ENCODE measurements at places on chromosomes 3 and 15. TPM values are rescaled to one million over a fixed set of nuclear protein-coding genes. Genes with fewer than 3 reads are reported as not detected.
A peak's percentile ranks its signal among the peaks of the same experiment; 100 is the strongest.

GRCh38 chr3:62876064-62876463 lies 848 bp upstream of the CADPS start:
- no peak for DNase-seq
- H3K27ac ChIP-seq: no peak overlapping the region
- H3K4me3 ChIP-seq: no peak overlapping the region
- no peaks in the 10 kb centered on the region for H3K36me3 ChIP-seq
- H3K27me3 ChIP-seq: peaks cover 46% of the 10 kb centered on the region

DNA sequence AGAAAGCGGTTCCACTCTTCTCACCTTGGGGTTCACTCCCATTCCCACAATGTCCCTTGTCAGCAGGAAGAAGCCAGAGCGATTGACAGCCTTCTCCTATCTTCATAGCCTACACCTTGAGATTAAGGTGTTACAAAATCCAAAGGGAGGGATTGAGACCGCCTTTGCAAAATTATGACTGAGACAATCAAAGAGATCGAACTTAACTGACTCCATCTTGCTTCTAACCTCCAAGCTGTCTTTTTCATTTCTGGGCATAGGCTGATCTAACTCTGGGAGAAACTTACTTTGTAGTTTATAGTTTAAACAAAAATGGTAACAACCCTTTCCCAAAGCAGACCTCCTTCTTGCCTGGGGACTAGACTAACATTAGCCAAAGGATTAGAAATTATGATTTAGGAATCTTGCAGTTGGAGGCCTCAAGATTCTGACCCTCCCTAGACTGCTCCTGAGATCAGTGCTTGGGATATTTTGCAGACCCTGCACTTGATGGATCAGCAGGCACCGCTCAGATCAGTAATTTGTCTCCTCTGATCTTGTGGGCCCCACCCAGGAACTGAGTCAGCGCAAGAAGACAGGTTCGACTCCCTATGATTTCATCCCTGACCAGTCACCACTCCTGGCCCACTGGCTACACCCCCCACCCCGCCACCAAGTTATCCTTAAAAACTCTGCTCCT lies 40.0 kb downstream of the PAQR5 start:
- H3K36me3 ChIP-seq: no peaks in the 10 kb centered on the region
- DNase-seq: no peak
- no peaks in the 10 kb centered on the region for H3K27me3 ChIP-seq
- H3K27ac ChIP-seq: no peak overlapping the region
- H3K4me3 ChIP-seq: no peak overlapping the region

AMIGO3 gene
- polyA plus RNA-seq: 0.76 TPM

- H3K36me3 ChIP-seq: no peaks in the 10 kb centered on the region
- no peak overlapping the region for H3K27ac ChIP-seq
- no peaks in the 10 kb centered on the region for H3K4me1 ChIP-seq
- no peak for DNase-seq
These were observed 571.0 kb downstream of the FGF12 start for GRCh38 chr3:192156382-192156781.

DNA sequence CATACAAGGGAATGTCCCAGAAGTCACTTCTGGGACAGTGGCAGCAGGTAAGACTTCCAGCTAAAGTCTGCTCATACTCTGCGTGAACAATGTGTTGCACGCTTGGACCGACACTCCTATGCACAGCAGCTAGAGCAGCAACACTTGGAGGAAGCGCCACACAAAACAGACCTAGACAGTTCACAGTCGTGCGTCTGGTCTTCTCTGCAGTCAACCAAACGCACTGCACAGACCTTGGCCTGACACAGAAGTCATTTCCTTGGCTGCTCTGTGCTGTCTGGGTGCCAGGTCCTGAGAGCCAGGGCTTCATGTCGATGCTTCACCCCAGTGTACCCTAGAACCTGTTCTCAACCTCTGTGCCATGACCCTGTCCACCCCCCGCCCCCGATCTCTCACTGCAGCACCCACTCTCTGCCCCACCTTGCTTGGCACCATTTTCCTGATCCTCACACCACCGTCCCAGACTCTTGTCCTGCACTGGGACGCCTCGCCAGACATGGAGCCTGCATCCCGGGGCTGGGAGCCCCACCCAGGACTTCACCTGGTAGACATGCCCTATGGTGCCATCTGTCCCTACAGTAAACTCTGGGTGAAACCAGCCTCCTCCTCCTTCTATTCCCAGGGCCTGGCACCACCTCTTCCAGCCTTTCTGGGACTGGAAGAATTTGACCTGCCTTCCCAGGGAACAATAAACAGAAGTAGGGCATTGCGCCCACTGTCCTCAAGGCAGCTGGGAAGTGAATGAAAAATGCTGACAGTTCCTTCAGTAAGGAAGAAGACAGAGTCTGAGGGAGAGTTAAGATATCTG lies 3.1 kb downstream of the ATP10A start:
- H3K27ac ChIP-seq: no peak overlapping the region
- no peak for DNase-seq
- H3K4me1 ChIP-seq: peaks cover 20% of the 10 kb centered on the region
- peak overlapping the region; percentile 76 for H3K4me3 ChIP-seq
- peaks cover 6% of the 10 kb centered on the region for H3K27me3 ChIP-seq

- H3K27me3 ChIP-seq: no peaks in the 10 kb centered on the region
- H3K4me3 ChIP-seq: no peak overlapping the region
- H3K27ac ChIP-seq: no peak overlapping the region
- H3K4me1 ChIP-seq: no peaks in the 10 kb centered on the region
These were observed 53.6 kb upstream of the PXYLP1 start for GRCh38 chr3:141178026-141178425.
